ENCODE measurements at places on chromosomes 3 and 15. TPM values are rescaled to one million over a fixed set of nuclear protein-coding genes. Genes with fewer than 3 reads are reported as not detected.

TNFSF10 gene
- 21.4 TPM for total RNA-seq

ZNF860 gene
- total RNA-seq: 2.6 TPM

CSNK1G1 gene
- total RNA-seq: 19.6 TPM

NANOGP8 gene
- total RNA-seq: not detected

MESP2 gene
- total RNA-seq: 1.3 TPM

TMEM40 gene
- total RNA-seq: 30.5 TPM

CD200 gene
- 4.0 TPM for total RNA-seq

NRG4 gene
- 5.2 TPM for total RNA-seq

LDHAL6B gene
- total RNA-seq: not detected

RTP3 gene
- total RNA-seq: not detected

SERINC4 gene
- total RNA-seq: 0.46 TPM

CASR gene
- not detected for total RNA-seq

POLQ gene
- total RNA-seq: 14.3 TPM
